ENCODE measurements at places on chromosomes 7 and 10.
A peak's percentile ranks its signal among the peaks of the same experiment; 100 is the strongest.

GRCh38 chr10:130998642-130999041 is 312.9 kb downstream of the TCERG1L start:
- DNase-seq, result no peak

GRCh38 chr10:129524936-129525335 is 57.9 kb downstream of the MGMT start:
- no peak for DNase-seq

DNA sequence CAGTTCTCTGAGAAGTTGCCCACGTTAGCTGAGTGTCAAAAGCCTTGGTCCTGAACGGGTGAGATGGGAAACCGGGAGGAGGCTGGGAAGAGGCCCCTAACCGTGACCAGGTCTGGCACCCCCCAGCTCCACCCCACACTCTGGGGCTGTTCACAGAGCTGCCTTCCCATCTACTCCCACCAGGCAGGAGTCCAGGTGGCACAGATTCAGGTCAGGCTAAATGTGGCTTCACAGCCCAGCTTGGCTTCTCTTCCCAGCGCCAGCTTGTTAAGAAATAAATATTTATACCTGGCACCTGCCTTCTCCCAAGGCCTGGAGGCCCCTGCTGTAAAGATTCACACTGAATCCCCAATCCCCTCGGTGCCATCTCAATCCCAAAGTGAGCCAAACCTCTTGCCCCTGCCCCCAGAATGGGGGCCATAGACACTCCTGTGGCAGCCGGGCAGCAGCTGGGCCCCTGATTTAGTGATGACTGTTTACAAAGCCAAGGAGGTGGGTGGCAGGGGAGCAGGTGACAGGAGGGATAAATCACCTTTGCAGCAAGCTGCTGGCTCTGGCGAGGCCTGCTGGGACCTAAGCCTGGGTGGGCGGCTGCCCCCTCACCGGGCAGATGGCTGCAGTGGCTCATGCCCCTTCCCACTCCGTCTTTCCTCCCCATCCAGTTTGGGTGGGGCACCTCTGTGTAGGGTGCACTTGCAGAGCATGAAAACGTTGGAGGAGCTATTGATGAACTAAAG is 72.5 kb downstream of the GOLGA7B start:
- DNase-seq, result no peak

- no peak for DNase-seq
Observed at GRCh38 chr10:124596116-124596785, 134.6 kb downstream of the LHPP start.

DNA sequence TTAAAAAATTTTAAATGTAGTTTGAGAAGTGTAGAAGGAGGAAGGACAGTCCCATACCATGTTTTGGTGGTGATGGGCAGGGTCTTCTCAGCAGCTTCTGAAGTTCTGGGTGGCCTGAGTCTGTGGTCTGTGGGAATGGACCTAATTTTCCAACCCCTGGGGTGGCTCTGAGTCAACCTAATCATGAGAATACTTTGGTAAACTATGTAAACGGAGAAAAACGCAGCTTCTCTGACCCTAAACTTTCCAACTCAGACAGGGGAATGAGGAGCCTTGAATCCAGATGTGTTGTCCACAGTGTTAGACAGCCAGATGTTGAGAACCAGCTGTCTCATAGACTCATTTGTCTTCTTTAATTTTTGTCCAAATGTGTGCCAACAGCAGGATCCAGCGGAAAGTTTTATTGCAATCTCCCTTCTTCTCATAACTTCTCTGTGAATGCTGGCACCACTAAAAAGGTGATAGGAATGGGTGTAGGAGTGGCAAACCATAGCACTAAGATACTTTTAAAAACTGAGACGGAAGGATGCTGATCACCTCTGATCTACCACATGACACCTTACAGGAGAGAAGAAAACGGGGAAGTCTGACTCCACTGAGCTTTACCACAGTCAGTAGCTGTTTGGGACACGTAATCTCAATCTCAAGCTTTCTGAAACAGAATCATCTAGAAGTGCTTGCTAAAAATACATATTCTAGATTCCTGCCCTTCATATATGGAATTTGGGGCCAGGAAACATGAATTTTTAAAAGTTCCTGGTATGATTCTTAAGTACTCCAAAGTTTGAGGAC is 90.5 kb upstream of the PHYHIPL start:
- DNase-seq, result no peak

DNA sequence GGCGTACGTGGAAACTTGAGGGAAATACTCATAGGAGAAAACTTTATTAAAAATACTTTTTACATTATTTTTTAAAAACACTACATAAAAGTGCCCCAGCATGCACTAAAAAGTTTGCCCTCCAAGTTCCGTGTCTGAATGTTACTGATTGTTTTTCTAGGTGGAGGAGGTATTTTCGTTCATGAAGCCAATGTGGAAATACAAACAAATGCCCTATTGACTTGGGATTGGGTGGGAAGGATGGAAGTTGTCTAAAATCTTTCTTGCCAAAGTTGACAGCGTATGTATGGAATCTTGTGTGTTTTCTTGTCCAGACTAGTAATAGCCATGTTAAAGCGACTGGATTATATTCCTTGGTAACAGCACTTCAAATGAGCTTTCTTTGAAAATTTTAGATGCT is 1.2 kb downstream of the PROSER2 start:
- no peak for DNase-seq

GRCh38 chr7:150902078-150903033 is 50.0 kb downstream of the AOC1 start:
- DNase-seq, result no peak

DNA sequence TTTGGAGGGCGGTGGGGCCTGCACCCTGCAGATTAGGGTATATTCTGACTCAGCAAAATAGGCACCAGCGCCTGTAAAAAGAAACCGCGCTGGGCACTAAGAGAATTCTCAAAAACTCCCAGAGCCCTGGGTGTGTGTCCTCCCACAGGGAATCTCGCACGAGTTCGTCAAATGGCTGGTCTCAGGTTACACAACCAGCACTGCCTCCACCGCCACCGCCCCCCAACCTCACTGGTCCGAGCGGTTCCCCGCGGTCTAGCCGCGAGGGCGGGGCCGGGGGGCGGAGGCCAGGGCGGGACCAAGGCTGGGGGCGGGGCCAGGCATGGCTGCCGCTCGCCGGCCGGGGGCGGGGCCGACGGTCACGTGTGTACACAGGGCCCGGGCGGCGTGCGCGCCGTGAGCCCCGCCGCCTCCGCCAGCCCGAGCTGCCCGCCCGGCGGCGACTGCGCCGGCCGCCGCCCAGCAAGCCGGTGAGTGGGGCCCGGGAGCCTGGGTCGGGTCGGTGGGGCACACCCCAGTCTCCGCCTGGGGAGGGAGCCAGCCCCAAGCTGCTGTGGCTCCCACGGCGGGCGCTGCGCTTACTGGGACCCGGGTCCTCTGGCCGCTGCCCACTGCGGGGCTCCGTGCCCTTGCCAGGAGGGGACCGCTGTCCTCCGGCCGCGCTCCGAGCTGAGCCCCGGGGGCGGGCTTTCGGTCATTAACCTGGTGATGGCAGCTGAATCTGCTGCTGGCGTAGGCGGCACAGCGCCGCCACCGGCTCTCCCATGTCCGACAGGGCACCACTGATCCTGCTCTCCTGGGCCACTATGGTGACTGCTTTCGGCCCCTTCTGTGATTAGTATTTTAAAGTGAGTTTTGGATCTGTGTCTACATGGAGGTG is at the start of gene GPR146:
Gene GPR146 (plus strand): TSS at position 358 of the 880 bp plus-strand sequence. CDS start 12,970 bp downstream, outside the sequence.
- DNase-seq, result peak; percentile 89

GRCh38 chr7:95608359-95609173 is 12.2 kb upstream of the PDK4 start:
- no peak for DNase-seq

DNA sequence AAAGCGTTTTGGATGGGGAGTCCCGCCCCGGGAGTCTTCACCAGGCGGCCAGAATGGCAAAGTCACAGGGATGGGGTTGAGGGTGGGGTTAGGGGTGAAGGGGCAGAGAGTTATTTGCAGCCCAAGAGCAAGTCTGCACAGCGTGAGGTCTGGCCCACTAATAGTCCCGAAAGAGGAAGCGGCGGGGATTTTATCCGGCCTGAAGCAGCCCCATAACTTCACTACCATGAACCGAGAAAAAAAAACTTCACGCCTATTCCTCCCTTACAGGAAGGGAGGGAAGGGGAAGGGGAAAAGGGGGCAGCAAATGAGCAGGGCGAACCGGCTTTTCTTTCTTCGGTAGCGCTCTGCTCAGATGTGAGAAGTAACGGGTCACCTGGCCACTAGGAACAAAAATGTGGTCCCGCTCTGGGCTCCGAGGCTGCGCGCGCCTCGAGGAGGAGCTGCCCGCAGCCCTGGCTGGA is 712 bp downstream of the ITPRIP start:
- DNase-seq, result no peak

DNA sequence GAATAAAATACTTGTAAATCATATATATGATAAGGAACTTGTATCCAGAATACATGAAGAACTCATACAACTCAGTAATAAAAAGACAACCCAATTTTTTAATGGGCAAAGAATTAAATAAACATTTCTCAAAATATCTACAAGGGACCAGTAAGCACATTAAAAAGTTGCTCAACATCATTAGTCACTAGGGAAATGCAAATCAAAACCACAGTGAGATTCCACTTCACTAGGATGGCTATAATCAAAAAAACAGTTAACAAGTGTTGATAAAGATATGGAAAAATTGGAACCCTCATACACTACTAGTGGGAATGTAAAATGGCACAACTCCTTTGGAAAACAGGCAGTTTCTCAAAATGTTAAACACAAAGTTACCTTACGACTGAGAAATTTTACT is 40.3 kb upstream of the YAE1 start:
- no peak for DNase-seq

DNA sequence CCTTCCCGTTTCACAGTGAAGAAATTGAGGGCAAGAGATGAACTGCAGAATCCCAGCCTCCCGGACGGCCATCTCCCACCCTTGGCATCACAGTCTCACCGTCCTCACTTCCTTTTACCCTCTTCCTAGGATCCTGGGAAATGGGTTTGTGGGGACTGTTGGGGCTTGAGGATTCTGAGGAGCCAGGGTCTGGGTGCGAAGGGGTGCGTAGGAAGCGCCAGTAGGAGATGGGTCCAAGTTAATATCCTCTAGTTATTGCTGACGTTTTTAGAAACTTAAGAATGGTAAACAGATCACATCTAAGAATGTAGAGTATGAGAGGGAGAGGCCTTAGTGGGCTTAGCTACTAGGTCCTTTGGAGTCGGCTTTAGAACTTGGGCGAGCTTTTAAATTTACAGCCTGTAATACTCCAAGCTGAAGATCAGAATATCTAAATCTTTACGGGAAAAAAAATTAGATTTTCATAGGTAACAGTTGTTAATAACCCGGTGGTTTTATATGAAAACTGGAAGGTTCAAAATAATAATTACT is 696 bp downstream of the MALSU1 start:
- no peak for DNase-seq

DNA sequence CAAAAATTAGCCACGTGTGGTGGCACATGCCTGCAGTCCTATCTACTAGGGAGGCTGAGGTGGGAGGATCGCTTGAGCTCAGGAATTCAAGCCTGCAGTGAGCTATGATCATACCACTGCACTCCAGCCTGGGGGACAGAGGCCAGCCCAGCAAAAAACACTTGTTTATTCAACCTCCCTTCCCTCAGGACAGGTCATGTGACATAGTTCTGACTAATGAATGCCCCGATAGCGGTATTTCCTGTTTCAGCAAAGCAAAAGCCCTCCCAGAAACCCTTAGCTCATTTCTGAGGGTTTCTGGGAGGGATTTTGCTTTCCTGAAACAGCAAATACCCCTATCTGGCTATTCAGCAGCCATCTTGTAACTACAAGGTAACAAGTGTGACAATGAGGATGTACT is 157.1 kb downstream of the GATA3 start:
- DNase-seq, result no peak

- no peak for DNase-seq
Observed at GRCh38 chr7:155852426-155853301, 40.4 kb upstream of the SHH start.

DNA sequence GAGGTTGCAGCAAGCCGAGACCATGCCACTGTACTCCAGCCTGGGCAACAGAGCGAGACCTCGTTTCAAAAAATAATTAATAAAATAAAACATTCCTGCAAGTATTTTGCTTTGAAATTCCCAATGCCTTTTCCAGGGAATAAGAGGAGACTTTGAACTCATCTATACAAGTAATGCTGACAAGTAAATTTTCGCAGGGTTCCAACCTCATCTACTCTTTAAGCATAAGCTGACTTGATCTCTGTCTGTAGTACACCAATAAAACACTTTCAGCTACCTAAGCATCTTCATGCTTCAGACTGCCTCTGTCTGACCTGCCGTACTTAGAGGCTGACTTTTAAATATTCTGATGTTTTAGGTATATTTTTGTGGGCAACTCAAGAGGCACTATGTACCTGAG is 13.7 kb upstream of the BEND7 start:
- no peak for DNase-seq

DNA sequence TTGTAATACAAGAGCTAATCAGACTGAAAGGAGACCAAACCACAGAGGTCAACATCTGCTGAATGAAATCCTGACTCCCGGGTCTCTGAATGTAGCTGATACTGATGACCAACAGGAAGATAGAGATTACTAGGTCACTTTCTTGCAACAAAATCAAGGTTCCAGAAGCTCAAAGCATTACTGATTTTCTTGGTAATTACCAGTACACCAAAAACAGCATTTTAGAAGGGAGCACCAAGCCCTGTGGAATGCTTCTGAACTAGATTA is 177.7 kb downstream of the SLC25A13 start:
- no peak for DNase-seq

GRCh38 chr10:86357676-86358075 is 8.9 kb downstream of the GRID1 start:
- no peak for DNase-seq

DNA sequence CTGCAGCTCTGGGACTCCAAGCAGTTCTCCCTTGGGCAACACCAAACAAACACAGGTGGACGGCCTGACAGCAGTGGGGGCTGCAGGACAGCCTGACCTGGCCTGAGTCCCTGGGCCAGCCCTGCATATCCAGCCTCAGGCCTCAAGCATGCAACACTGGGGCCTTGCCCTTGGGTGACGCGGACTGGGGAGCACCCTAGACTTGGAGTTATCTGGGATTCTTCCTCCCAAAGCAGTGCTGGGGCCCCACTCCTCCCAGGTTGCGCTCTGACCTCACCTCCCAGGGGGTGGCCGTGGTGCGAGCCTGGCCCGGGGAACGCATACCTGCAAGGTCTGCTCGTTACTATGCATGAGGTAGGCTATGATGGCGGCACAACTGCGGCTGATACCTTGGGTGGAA is 6.2 kb upstream of the TMEM120A start:
- no peak for DNase-seq

DNA sequence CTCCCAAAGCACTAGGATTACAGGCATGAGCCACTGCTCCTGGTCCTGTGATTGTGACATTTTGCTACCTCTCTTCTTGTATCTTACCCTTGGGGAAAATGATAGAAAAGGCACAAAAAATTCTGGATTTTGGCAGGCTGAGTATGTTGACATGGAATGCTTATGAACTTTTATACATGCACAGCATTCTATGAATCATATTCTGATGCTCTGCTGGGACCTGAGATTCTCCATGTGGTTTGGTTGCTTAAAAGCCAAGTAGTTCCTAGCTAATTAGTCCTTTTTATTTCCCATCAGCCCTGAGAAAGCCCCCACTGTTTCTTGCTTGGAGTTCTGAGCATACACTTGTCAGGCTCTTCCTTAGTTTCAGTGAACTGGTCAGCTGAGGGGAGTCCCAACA is 8.3 kb upstream of the KAZALD1 start:
- DNase-seq, result no peak

- no peak for DNase-seq
Observed at GRCh38 chr7:45944058-45944457, 23.0 kb upstream of the IGFBP3 start.

- DNase-seq, result no peak
Observed at GRCh38 chr10:68869623-68870022, 31.5 kb upstream of the DDX50 start.

GRCh38 chr10:102775201-102775934 is 31.6 kb downstream of the WBP1L start:
- DNase-seq, result no peak

- DNase-seq, result no peak
Observed at GRCh38 chr10:69858201-69858600, 56.5 kb downstream of the COL13A1 start.
